ENCODE measurements at places on chromosomes 12 and 14.

GRCh38 chr14:29156096-29156495 lies 389.5 kb downstream of the FOXG1 start:
- no peak for DNase-seq

GRCh38 chr14:90674043-90674670 lies 142.1 kb downstream of the TTC7B start:
- no peak for DNase-seq

DNA sequence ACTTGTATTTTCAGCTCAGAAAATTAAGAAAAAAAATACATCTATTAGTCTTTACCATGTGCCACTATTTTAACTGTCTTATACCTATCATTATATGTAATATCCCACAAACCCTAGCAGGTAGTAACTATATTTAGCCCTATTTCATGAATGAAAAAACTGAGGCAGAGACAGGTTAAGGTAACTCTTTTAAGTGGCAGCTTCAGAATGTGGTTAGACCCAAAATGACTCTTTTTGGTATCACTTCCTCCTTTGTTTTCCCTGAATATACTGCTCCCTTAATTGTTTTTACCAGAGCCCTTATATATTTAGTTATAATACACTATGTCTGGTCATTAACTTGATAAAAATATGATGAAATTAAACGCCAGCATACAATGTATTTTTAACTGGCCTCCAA lies 235.6 kb upstream of the RPL10L start:
- DNase-seq, result no peak

DNA sequence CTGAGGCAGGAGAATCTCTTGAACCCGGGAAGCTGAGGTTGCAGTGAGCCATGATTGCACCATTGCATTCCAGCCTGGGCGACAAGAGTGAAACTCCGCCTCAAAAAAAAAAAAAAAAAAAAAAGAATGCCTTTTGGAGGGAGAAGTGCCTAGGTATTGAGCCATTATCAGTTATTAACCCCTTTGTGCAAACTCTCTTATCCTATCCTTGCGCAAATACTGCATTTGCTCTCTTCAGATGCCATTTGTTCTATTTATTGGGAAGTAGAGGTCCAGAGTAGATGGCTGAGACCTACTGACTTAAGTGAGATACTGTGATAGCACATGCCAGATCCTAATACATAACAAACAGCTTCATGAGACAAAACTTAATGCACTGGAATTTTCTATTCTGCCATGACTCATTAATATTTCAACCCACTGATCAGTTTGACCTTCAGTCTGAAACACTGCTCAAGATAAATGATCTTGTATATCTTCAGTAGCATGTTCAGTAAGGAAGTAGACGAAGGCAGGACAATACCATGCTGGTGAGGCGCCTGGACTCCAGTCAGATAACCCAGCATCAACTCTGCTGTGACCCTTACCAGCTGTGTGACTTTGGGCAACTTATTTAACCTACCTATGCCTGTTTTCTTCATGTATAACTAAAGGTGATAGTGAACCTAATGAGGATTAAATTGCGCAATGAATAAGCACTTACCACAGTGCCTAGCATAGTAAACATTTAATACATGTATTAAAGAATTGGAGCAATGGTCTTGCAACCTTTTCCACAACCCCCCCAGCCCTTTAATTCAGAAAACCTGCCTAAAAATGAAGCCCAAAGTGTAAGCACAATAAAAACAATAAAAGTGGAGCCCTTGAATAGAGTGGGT lies 5.7 kb upstream of the DNAAF2 start:
- DNase-seq, result no peak

GRCh38 chr14:104787736-104788135 lies 7.8 kb downstream of the AKT1 start:
- DNase-seq, result no peak

DNA sequence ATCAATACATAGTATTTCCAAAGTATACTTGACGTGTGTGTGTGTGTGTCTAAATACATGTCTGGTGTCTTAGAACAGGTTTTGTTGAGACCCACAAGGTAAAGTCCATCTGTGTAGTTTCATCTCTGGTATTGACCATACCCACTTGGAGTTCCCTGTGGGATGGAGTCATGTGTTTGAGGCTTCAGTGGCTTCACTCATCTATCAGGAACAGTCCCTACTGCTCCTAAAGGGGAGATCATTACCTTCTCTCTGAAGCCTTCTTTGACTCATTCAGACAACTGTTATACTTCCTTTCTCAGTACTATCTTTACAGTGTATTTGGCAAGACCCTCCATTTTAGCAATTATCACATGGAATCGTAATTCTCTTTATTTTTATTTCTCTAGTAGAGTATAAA lies 14.2 kb downstream of the RAB21 start:
- no peak for DNase-seq

DNA sequence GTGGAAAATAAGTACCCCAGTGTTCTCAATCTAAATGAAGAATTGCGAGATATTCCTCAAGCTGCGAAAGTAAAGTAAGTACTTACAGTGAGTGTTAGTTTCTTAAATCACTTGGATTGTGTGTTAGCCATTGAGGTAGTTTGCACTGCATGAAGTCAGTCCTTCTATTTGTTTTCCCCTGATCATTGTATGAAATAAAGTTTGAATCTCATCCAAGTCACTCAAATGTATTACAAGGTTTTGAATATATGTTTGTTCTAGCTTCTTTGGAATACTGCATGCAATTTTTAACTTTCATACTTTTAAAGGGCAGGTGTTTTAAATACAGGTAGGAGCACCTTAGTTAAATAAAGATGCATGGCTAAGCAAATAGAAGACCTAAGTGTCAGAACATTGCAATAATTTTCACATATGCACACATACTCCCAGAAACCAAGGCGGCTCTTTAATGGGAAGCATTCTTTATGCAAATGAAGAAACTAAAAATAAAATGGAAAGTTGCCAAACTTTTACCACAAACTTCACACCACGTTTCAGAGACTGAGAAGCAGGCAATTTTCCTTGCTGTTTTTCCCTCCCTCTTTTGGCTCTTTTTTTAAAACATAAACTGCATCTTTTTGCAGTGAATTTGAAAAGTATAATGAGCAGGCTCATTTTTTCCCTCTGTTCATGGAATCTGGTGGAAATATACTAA lies 105.6 kb downstream of the GPR135 start:
- no peak for DNase-seq

DNA sequence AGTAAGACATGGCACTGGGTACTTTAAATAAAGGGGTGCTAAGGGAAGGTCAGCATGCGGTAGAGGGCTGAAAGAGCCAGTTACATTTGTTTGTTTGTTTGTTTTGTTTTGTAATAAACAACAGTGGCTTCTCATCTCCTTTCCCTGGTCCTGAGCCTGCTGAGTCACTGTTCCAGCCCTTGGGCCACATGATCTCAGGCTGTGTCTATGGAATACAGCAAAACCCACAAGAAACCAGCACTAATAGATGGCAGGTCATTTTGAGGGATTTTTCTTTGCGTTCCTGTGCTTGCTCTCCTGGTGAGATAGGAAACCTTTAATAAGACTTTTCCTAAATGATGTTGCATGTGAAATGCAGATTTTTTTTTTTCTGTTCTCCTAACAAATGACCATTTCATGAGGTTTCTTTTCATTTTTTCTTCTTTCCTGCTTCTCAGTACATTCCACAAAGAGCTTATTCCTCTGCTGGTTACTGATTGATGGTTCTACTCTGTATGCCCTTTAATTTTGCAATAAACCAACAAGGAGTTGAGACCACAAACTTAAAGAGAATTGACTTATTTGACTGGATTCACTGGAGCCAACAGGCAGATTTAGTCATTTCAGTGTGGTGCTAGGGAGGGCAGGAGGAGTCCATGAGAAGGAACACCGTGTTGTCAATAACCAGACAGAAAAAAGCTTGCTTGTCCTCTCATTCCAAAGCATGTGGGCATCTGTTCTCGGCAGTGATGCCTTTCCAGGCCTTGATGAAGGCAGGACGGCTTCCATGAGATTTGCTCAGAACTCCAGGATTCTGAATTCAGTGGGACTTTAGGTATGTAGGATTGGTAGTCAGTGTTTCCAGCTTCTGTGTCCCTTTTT lies 459.2 kb downstream of the RAD51B start:
- DNase-seq, result no peak

GRCh38 chr12:94699801-94700200 lies 49.4 kb upstream of the TMCC3 start:
- DNase-seq, result no peak

DNA sequence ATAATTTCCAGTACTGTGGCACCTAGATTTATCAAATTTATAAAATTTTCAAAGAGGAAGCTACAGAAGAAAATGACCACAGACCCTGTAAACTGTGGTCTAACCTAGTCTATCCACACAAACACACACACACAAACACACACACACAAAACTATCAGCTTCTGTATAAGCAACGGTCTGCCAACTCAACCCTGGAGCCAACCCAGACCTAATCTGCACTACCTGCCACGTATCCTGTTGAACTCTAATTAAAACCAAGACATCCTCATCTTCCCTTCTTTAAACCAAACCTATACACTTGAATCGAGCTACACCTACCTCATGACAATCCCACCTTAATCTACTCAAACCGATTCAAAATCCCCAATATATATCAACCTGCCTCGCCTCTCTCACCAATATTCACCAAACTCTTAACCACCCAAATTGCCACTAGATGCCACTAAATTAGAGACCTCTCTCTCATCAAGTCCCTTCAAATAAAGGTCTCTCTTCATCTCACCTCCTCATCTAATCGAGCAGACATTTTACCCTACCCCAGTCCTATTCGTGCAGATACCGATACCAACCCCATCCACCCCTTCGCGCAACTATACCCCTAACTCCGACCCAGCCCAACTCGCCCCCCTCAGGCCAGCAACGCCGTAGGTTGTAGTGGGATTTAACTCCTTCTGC lies 808 bp downstream of the ACIN1 start:
- DNase-seq, result no peak

- peak; percentile 42 for DNase-seq
Measured at GRCh38 chr14:54782751-54783659, 119.6 kb downstream of the GCH1 start.

DNA sequence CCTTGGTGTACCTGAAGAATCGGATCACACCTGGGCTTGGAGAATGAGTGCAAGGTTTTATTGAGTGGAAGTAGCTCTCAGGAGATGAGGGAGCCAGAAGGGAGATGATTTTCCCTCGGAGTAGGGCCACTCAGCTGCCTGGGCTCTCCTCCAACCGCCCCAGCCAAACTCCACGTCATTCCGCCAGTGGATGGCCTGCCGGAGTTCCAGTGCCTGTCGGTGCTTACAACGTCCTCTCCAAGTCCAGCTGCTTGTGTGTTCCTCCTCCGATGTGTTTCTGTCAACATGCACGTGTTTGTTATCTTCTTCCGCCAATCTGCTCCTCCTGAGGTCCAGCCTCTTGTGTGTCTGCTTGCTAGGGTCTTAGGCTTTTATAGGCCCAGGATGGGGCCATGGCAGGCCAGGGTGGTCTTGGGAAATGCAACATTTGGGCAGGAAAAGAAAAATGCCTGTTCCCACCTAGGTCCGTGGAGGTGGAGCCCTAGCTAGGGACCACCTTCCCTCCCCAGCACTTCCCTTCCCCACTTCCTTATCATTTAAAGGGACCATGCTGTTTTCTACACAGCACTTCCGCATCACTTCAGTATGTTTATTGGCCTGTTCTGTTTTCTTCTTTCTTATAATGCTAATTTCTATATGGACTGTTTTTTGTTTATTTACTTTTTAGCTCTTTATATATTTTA lies 343.2 kb downstream of the PDZRN4 start:
- peak; percentile 12 for DNase-seq

- DNase-seq, result no peak
Measured at GRCh38 chr12:68370006-68370590, 37.9 kb upstream of the MDM1 start.

DNA sequence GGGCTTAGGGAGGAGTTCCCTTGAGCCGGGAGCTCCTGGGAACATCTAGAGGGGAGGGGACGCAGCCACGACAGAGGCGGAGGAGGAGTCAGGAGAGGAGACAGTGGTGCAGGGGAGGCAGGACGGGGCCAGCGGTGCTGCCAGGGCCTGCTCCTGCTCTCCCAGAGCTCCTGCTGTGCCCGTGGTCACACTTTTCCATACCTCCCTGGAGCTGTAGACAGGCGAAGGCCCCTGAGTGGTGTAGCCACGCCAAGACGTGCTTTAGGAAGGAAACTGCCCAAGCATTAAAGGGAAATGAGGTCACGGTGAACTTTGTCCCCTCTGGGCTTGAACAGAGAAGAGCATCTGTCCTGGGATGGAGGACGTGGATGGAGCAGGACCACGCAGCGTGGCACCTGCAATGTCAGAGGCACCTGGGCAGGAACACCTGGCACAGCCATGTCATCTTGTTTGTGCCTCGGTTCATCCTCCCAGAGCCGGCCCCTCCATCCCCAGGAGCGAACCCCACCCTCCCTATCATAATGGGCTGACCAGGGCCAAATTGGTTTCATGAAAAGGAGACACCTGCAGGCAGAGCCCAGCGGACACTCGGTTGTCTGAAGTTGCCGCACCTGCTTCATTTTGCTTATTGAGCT lies 239.5 kb upstream of the SFSWAP start:
- no peak for DNase-seq

- no peak for DNase-seq
Measured at GRCh38 chr12:72448089-72448488, 175.9 kb downstream of the TRHDE start.

- no peak for DNase-seq
Measured at GRCh38 chr14:94049625-94050023, 23.5 kb downstream of the OTUB2 start.

DNA sequence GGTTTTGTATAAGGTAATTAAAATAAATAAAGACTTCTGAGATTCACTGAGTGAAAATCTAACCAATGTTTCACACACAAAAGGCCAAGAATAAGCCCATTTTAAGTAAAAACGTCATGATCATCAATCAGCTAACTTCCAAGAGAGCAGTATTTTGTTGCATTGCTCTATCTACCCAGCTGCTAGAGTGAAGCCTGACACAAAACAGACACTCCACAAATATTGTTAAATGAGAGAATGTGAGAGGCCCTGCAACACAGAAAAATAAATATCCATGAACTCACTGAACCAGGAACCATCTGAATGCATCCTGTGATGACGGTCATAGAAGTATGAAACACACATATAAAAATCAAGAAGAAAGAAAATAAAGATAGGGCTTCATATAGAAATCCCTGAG lies 358.6 kb upstream of the TMTC1 start:
- peak; percentile 87 for DNase-seq

DNA sequence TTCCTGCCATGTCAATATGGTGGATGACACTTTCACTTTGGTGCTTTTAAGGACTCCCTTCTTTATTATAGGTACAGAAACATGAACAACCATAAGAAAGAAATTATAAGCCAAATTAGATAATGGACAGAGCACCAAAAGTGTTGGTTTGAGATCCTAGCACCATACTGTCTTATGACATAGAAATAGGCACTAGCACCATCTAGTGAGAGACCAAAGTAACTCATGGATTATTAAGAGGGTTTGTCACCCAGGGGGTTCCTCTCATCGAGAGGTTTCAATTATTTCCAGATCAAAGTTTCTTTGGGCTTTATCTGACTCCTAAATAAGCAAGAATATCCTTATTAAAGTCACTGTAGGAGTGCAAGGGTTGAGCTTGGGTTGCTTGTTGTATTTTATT lies 153.0 kb upstream of the DIO2 start:
- peak; percentile 6 for DNase-seq

- DNase-seq, result no peak
Measured at GRCh38 chr14:32821964-32822653, 116.6 kb upstream of the NPAS3 start.
